ENCODE measurements at places on chromosomes 2 and 18.

- DNase-seq: no peak
These were observed 35.8 kb downstream of the HS1BP3 start for GRCh38 chr2:20615068-20615465.

DNA sequence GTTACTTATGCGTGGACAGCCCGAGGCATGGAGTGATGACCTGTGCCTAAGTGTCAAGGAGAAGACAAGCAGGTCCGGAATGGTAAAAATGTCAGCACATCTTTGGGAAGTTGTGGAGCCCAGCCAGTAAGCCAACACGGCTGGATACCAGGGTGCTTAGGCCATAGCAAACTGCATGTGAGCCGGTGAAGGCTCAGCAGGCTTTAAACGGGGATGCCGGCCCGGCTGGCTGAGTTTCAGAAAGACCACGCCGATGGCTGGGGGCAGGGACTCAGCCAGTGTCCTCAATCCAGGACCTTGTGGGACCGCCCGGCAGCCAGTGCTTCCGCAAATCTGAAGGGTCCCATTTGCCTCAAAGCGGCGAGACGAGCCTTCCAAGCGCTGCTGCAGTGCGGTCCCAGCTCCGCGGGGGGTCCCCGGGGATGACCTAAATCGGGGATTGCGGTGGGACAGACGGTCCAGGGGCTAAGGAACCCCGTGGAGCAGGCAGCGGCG lies 946 bp upstream of the AGAP1 start:
- DNase-seq: no peak

GRCh38 chr2:138537170-138537915 lies 35.8 kb downstream of the SPOPL start:
- no peak for DNase-seq

DNA sequence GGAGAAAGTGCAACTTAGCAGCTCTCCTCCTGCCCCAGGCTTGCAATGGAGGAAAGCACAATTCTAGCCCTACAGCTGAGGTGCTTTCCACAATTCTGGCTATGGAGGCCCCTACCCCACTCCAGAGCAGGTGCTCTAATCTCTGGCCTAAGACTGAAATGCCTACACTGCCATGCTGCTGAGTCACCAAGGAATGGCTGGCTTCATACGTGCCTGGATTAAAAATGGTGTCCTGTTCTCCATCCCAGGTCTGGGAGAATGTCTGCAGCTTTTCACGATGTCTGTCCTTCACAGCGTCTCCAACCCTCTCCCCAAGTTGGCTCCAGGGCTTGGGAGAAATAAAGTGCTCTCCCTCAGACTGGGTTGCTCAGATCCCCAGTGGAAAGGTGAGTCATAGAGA lies 48.5 kb downstream of the MBOAT2 start:
- DNase-seq: no peak

GRCh38 chr2:59889305-59889704 lies 664.1 kb downstream of the BCL11A start:
- DNase-seq: no peak

DNA sequence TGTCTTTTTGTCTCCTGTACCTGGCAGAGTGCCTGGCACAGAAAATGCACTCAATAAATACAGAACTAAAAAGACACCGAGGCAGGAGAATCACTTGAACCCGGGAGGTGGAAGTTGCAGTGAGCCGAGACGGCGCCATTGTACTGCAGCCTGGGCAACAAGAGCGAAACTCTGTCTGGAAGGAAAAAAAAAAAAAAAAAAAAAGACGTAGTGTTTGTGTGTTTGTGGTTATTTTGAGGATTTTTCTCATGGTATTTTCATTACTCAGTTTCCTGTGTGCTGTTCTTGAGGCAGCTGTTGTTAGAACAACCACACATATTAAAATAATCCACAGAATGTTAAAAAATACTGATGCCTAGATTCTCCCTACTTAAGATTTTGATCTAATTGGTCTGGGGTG lies 519.2 kb upstream of the SPHKAP start:
- DNase-seq: no peak

GRCh38 chr2:19809206-19809605 lies 92.6 kb downstream of the TTC32 start:
- no peak for DNase-seq

DNA sequence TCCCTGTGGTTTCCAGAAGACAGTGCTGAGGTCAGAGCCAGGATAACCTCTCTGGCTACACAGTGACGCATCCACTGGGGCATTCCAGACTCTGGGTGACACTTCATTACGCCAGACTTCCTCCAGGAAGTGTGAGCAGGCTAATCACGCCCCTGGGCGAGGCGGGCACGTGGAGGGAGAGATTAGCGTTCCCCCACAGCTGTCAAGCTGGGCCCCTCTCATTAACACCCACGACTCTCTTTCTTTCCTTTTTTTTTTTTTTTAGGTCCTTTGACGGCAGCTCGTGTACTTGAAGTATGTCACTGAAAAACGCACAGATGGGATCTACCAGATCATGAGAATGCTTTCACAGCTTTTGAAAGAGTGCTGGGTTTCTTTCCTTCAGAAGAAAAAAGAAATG lies 274.6 kb downstream of the AFF3 start:
- no peak for DNase-seq

- DNase-seq: no peak
These were observed 40.2 kb downstream of the CCBE1 start for GRCh38 chr18:59657012-59657411.

DNA sequence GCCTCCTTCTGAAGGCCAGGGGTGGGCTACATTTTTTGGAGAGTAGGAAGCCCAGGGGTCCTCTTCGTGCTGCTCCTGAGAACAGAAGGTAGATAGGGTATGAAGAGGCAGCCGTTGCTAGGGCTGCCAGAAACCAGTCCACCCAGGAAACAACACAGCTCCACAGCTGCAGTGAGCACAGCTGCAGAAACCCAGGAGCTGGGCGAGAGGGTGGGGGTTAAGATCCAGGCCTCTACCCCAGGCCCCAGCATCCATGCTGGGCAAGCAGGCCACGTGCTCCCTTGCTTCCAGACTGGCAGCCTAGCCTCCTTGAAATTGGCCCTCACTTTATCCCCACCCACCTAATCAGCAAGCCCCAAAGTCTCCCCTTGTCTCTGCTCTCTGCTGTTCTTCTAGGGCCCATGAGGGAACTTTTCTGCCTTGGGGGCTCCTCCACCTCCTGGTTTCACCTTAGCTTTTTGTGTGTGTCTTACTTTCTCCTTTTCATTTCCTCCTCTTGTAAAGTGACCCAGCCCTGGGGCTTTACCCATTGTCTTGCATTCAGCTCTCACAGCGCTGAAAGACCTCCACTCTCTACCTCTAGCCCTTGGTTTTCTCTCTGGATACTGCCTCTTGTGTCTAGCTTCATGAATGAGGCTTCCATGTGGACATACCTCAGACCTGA lies 30.7 kb downstream of the STON1 start:
- DNase-seq: no peak

GRCh38 chr2:171081649-171082111 lies 79.0 kb downstream of the TLK1 start:
- DNase-seq: no peak

DNA sequence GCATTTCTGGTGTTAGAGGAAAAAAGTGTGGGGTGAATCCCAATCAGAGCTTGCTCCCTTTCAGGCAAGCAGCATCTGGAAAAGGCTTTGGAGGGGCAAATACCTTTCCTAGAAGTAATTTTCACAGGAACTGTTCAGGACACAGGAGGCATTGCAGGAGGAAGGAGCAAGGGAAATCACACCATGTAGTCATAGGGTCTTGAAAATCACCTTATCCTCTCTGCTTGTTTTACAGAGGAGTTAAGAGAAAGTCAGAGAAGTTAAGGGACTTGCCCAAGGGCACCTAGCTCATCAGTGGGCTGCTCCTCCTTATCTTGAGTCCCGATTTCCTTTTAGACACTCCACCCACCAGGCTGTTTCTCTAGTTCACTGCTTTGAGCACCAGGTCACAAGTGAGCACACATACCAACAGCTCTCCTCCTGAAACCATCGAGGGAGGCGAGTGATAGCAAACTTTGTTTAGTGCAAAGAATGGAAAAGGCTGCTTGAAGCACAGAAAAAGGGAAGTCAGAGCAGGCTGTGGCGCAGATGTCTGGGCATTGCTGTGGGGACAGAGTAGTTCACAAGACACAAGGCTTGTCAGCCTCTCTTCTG lies 89.2 kb upstream of the CXCR4 start:
- no peak for DNase-seq

DNA sequence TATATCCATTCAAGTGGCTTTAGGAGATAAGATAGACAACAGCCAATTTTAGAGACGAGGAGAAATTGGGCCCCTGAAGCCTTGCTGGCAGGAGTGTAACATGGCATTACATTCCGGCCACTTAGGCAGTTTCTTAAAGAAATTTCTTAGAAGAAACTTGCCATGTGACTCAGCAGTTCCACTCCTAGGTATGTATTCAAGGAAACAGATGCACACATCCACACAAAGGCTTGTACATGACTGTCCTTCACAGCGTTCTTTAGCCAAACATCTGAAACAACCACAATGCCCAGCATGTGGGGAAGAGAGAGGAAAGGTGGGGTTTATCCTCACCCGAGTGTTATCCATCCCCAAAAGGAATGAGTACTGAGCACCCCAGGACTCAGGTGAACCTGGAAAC lies 107.1 kb downstream of the NFATC1 start:
- DNase-seq: no peak

- no peak for DNase-seq
These were observed 467.5 kb downstream of the FBXO15 start for GRCh38 chr18:73679941-73680712.

- no peak for DNase-seq
These were observed 74.9 kb downstream of the ATP8B1 start for GRCh38 chr18:57727952-57728807.

DNA sequence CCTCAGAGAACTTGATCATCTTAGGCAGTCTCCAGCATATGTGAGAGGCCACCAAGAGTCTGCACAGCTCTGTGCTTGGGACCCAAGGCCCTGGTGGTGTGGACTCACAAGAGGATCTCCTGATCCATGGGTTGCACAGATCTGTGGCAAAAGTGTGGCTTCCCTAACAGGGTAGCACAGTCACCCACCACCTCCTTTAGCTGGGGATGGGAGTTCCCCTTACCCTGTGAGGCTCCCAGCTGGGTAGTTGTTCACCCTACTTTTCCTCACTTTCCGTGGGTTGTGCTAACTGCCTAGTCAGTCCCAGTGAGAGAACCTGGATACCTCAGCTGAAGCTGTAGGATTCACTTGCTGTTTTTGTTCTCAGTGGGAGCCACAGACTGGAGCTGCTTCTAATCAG lies 123.7 kb downstream of the FTCDNL1 start:
- no peak for DNase-seq

GRCh38 chr2:129748250-129748649 lies 231.2 kb upstream of the RAB6C start:
- no peak for DNase-seq

- DNase-seq: no peak
These were observed 25.0 kb upstream of the PHLPP1 start for GRCh38 chr18:62690236-62690815.

GRCh38 chr18:70398076-70398475 lies 109.2 kb downstream of the SOCS6 start:
- DNase-seq: no peak

GRCh38 chr18:59211629-59212028 lies 8.3 kb upstream of the GRP start:
- DNase-seq: no peak

GRCh38 chr2:12921321-12921720 lies 204.6 kb downstream of the TRIB2 start:
- no peak for DNase-seq

- DNase-seq: no peak
These were observed 112.7 kb upstream of the RMDN2 start for GRCh38 chr2:37812414-37812813.

- DNase-seq: no peak
These were observed 114.1 kb upstream of the PKDCC start for GRCh38 chr2:41933585-41934320.

GRCh38 chr2:222290736-222291484 lies 7.9 kb downstream of the PAX3 start:
- DNase-seq: no peak

DNA sequence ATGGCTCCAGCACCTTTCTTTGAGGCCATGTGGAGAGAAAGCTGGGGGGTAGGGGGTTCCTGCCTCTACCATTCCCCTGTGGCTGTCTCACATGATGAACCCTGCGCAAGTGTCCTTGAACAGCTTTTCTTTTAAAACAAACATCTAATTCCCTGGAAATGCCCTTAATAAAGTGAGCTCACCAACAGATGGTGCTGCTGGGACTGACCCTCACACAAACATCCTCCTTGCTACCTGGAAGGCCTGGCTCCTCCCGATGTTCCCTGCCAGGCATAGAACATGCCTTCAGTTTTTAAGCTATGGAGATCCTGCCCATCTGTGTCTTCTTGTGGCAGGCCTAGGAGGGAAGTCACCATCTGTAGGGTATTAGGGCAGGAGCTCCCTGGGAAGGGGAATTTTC lies 60.7 kb upstream of the GATA6 start:
- DNase-seq: no peak

DNA sequence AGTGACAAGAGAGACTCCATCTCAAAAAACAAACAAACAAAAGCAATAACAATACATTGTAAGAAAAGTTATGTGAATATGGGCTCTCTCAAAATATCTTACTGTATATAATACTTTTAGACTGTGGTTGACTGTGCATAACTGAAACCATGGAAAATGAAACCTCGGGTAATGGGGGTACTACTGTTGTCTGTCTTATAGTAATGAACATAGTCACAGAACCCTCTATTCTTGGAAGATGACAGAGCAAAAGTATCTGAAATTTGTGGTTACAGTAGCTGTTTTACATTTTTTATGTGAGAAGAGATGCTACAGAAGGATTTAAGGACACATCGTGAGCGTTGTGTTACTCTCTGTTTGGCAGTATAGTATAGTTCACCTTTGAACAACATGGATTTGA lies 60.5 kb downstream of the MAP4K4 start:
- no peak for DNase-seq

DNA sequence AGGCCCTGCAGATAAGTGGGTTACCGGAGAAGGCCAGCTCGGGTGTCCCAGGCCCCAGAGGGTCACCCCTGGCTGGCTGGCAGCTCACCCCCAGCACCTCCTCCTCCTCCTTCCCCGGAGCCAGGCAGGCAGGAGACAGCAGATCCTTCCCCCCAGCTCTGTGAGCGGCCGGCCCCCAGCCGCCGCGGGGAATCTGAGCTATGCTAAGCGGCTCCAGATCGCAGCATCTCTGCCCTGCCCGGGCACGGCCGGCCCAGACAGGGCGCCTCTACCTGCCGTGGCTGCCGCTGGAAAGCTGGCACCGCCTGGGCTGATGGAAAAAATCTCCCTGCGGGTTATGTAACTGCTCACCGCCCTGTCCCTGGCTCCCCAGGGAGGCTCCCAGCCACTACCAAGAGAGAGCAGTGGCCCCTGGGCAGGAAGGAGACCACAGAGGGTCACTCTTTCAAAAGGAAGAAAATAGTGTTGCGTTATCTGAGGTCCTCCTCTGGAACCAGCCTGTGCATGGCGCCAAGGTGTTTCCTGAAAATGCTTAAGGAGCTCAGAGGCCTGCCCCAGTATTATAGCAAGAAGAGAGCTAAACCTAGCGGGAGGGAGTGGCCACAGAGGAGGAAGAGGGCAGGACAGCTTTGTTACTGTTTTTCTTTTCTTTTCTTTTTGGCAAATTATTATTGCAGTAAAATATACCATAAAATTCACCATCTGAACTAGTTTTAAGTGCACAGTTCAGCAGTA lies 179.0 kb downstream of the SMAD7 start:
- DNase-seq: no peak

- DNase-seq: no peak
These were observed 44.2 kb upstream of the ARL5A start for GRCh38 chr2:151872463-151872862.

All from stimulated activated naive CD4-positive, alpha-beta T cell treated with Interleukin-2 at 50 U/mL for 16 hours (primary cell).